ENCODE measurements at places on chromosomes 2 and 18. TPM values are rescaled to one million over a fixed set of nuclear protein-coding genes. Genes with fewer than 3 reads are reported as not detected.

DNA sequence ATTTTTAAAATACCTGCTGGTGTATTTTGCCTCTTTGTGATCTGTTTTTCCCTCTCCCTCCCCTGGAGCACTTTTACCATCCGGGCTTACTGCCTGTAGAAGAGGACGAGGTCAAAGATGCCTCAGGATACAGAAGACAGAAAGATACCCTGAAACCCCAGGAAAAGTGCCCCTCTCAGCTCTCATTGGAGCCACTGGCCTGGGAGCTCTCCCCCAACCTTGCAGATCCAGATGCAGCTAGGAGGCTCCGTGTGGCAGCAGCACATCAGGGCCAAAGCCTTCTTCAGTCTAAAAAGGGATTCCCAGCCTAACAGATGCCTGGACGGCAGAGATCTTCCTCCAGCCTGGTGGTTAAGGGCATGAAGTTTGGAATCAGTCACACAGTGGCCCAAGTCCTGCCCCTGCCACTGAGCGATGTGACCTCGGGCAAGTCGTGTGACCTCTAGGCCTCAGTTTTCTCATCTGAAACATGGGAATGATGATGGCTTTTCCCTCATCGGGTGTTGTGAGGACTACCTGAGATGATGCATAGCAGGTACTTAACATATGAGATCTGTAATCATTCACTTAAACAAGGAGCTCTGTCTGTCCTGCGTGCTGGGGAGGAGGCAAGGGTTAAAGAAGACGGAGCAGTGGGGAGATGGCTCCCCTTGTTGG is 239.4 kb downstream of the DYSF start:
- H3K36me3 ChIP-seq: no peaks in the 10 kb centered on the region
- H3K27me3 ChIP-seq: no peaks in the 10 kb centered on the region
- DNase-seq: no peak

GRCh38 chr2:105803773-105804172 is 59.1 kb downstream of the NCK2 start:
- H3K4me1 ChIP-seq: peaks cover 84% of the 10 kb centered on the region
- no peak overlapping the region for H3K4me3 ChIP-seq
- H3K27me3 ChIP-seq: no peaks in the 10 kb centered on the region

GRCh38 chr2:1884933-1885580 is 140.7 kb upstream of the PXDN start:
- no peaks in the 10 kb centered on the region for H3K27me3 ChIP-seq
- H3K4me1 ChIP-seq: no peaks in the 10 kb centered on the region
- DNase-seq: no peak
- H3K36me3 ChIP-seq: no peaks in the 10 kb centered on the region
- H3K4me3 ChIP-seq: no peak overlapping the region

- no peak overlapping the region for H3K4me3 ChIP-seq
- DNase-seq: no peak
- H3K27ac ChIP-seq: no peak overlapping the region
Observed at GRCh38 chr2:95759481-95760246, 167.9 kb downstream of the TRIM43 start.

GRCh38 chr18:71673498-71673897 is 870.6 kb downstream of the CBLN2 start:
- no peak for DNase-seq
- H3K36me3 ChIP-seq: no peaks in the 10 kb centered on the region
- H3K4me1 ChIP-seq: no peaks in the 10 kb centered on the region
- H3K27ac ChIP-seq: no peak overlapping the region
- H3K27me3 ChIP-seq: no peaks in the 10 kb centered on the region

GRCh38 chr2:124046332-124046731 is 21.2 kb downstream of the CNTNAP5 start:
- no peaks in the 10 kb centered on the region for H3K36me3 ChIP-seq
- H3K27ac ChIP-seq: no peak overlapping the region
- no peaks in the 10 kb centered on the region for H3K27me3 ChIP-seq
- DNase-seq: no peak
- H3K4me1 ChIP-seq: no peaks in the 10 kb centered on the region
- no peak overlapping the region for H3K4me3 ChIP-seq

- no peak for DNase-seq
- H3K27me3 ChIP-seq: no peaks in the 10 kb centered on the region
- H3K4me1 ChIP-seq: peaks cover 22% of the 10 kb centered on the region
- peak overlapping the region; percentile 94 for H3K27ac ChIP-seq
- peak overlapping the region; percentile 99 for H3K4me3 ChIP-seq
Observed at GRCh38 chr2:156331572-156332283, 793 bp downstream of the NR4A2 start.

DNA sequence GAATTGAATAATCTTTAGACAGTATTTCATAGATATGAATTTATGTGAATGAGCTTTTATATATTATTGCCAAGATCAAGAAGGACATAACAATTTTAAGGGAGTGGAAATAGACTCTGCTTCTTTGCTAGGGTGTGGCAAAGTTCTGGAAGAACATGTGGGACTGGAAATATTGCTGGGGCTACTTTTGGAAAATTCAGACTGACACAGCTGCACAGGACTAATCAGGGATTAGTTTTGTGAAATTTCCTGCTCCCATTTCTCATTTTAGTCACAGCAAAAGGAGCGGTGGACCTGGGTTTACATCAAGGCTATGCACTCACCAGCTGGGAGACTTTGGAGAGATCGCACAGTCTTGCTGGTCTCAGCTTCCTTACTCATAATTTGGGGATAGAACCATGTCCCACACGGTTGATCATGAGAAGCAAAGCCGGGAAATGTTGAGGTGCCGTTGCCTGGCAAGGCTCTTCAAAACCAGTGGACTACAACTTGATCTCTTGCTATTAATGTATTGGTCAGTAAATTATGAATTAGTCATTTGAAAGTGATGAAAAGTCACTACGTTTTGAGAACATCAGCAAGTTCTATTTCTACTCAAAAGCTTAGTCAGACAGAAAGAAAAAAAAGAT is 42.4 kb downstream of the IL1RL2 start:
- H3K27me3 ChIP-seq: no peaks in the 10 kb centered on the region
- no peak overlapping the region for H3K4me3 ChIP-seq
- DNase-seq: no peak
- no peak overlapping the region for H3K27ac ChIP-seq
- H3K36me3 ChIP-seq: no peaks in the 10 kb centered on the region

DNA sequence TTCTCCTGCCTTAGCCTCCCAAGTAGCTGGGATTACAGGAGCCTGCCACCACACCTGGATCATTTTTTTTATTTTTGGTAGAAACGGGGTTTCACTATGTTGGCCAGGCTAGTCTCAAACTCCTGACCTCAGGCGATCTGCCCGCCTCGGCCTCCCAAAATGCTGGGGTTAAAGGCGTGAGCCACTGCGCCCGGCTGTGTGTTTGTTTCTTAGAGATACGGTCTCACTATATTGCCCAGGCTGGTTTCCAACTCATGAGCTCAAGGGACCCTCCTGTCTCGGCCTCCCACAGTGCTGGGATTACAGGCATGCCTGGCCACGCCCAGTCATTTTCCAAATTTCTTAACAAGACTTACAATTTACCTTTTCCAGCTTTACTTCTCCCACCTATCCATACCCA is 940 bp upstream of the MRPL19 start:
- DNase-seq: no peak
- H3K4me1 ChIP-seq: peaks cover 6% of the 10 kb centered on the region
- H3K27ac ChIP-seq: no peak overlapping the region
- no peaks in the 10 kb centered on the region for H3K27me3 ChIP-seq
- H3K36me3 ChIP-seq: peaks cover 1% of the 10 kb centered on the region
- peak overlapping the region; percentile 80 for H3K4me3 ChIP-seq

GRCh38 chr2:30276455-30276911 is 45.1 kb downstream of the LBH start:
- no peaks in the 10 kb centered on the region for H3K36me3 ChIP-seq
- no peak overlapping the region for H3K4me3 ChIP-seq
- no peak for DNase-seq
- H3K4me1 ChIP-seq: no peaks in the 10 kb centered on the region
- no peak overlapping the region for H3K27ac ChIP-seq
- no peaks in the 10 kb centered on the region for H3K27me3 ChIP-seq

MBD2 gene
- total RNA-seq: 195 TPM

PDE1A gene
- total RNA-seq: not detected
